ENCODE measurements at places on chromosomes 7 and 10. TPM values are rescaled to one million over a fixed set of nuclear protein-coding genes. Genes with fewer than 3 reads are reported as not detected.

PDK4 gene
- 4.9 TPM for total RNA-seq

STEAP1B gene
- total RNA-seq = not detected

GRCh38 chr7:50363327-50364060, 59.0 kb downstream of the IKZF1 start:
- DNase-seq = no peak

DNA sequence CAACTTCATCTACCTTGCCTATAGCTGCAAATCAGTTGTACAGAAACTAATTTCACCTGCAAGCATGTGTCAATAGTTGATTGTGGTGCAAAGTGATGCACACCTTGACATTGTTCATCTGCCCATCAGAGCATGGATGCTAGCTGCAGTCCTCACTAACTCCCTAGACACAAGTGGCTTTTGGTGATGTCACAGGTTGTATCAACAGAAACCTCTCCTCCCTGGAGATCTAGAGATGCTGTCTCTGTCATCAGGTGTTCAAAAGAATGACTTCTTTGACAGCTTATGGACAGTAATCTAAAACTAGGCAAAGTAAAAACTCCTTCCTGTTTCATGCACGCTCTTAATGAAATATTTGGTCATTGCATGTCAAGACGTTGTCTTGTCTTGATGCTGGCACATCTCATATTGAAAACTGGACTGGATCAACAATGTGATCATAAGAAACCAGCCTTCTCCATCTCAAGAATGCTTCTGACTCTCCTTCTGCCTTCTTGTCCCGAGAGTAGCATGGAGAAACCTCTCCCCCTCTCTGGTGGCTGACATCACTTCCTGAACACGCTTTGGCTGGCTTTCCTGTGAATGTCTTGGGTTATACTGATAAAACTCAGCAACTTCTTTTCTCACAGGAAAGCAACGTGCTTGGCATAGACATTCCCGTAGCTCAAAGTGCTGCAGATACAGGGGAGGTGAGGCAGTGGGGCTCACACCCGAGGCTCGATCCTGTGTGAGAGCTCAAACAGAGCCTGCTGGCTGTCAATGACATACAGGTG, 176.2 kb upstream of the CDCA7L start:
- DNase-seq = no peak

DNA sequence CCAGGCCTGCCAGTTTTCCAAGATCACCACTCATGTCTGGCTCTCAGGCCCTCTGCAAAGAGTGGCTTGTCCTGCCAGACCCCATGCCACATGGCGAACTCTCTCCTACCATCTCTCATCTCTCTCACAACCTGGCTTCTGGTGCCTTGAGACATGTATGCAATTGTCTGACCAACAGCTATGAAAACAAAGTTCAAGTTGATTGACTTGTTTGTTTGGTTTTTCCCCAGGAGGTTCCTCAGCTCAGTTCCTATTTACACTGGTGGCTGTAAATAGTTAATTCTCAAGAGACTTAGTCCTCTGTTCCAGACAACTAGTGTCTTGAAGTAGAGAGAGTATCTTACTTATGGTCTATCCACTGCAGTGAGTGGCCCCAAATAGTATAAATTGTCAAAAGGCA, 131.8 kb downstream of the SNX10 start:
- DNase-seq = no peak

FXYD4 gene
- total RNA-seq = not detected

DNA sequence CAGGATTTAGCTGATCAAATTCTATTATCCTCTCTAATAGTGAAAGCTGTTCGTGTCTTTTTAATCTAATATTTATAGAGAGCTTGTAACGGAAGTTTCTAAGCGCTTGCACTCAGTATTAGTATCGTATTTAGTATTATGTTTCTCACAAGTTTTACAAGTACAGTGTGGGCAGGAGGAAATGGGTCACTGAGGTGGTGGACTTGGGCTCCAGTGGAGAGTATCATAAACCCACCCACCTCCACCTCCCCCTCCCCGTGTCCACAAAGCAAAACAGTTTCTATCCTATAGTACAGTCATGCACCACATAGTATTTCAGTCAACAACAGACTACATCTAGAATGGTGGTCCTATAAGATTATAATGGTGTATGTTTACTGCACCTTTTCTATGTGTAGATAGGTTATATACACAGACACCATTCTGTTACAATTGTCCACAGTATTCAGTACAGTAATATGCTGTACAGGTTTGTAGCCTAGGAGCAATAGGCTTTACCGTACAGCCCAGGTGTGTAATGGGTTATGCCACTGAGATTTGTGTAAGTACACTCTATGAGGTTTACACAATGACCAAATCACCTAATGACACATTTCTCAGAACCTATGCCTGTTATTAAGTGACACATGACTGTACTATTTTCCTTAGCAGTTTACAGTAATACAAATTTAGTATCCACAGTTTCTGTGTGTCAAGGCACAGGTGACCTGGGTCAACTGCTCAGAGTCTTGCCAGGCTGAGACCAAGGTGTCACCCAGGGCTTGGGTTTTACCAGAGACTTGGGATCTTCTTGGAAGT, 1021.3 kb upstream of the C7orf33 start:
- DNase-seq = no peak
